ENCODE measurements at places on chromosomes 1 and 21.

GRCh38 chr1:199898654-199899053 is 128.9 kb upstream of the NR5A2 start:
- no peak for DNase-seq

DNA sequence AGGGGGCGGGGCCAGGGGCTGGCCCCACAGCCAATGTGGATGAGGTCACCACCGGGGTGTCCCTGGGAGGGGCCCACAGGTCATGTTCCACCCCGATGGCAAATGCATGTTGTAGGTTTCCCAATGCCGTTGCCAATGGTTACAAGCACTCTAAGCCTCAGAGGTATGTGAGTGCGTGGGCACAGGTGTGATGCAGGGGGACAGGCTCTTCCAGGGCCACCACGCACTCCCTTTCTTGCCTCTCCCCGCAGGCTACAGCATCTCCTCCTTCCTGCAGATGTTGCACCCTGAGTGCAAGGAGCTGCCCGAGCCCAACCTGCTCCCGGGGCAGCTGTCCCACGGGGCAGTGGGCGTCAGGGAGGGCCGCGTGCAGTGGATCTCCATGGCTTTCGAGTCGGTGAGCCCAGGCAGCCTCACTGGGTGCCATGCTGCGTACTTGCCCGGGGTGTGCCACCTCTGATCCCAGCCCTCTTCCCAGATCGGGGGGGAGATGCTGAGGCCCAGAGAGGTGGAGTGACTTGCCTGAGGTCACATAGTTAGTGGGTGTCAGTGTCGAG is 52.4 kb downstream of the DISP3 start:
- no peak for DNase-seq

DNA sequence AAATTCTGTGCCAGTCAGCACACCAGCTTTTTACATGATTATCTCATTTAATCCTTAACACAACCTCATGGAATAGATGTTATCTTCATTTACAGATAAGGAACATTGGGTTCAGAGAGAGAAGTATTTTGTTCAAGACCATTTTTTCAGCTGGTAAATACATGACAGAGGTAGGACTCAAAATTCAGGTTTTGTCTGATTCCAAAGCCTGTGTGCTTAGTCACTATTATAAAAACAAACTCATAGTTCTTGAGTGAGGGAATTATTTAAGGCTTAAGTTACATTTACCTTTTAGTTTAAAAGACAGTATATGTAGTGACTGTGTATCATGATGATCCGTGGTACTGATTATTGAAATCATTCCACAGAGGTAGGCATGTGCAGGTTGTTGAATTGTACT is 125.2 kb downstream of the MAGI3 start:
- DNase-seq = no peak

GRCh38 chr1:203172184-203173010 is 3.2 kb downstream of the MYBPH start:
- DNase-seq = peak; percentile 16

DNA sequence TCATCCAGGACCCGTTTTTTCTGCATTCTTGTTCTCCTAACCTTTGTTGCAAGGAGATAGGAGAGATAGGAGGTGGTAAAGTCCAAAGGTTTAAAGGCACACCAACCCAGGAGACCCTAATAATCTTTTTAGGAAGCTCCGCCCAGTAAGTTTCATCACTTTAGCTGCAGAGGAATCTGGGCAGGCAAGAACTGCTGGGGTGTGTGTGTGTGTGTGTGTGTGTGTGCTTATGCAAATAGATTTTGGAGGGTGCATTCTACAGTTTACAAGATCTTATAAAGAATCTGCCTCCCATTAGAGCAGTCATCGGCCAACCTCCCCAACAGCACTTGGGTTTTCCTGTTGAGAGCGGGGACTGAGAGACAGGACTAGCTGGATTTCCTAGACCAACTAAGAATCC is 3.9 kb upstream of the IL10 start:
- no peak for DNase-seq

DNA sequence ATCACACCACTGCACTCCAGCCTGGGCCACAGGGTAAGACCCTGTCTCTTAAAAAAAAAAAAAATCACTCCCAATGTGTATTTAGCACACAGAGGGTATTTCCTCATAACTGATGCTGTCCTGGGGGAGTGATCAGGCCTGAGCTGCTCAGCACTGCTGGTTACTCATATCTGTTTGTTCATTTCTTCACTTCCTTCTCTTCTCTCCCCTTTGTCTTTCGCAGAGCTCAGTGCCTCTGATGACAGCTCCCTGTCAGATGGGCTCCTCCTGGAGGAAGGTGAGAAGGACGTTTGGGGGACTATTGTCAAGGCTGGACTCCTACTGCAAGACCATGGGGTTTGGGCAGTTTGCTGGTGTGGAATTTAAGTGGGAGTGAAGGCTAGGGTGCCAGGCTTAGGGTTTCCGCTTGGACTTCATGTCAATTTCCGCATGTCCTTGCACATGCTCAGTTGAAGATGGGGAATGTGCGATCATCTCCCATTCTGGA is 13.0 kb downstream of the INAVA start:
- DNase-seq = no peak

Data from activated T-cell treated with anti-CD3 and anti-CD28 coated beads for 4 hours (primary cell).